Activated CD4-positive, CD25-positive, alpha-beta regulatory T cell (primary cell): ENCODE measurements at places on chromosomes 6 and 20.

DNA sequence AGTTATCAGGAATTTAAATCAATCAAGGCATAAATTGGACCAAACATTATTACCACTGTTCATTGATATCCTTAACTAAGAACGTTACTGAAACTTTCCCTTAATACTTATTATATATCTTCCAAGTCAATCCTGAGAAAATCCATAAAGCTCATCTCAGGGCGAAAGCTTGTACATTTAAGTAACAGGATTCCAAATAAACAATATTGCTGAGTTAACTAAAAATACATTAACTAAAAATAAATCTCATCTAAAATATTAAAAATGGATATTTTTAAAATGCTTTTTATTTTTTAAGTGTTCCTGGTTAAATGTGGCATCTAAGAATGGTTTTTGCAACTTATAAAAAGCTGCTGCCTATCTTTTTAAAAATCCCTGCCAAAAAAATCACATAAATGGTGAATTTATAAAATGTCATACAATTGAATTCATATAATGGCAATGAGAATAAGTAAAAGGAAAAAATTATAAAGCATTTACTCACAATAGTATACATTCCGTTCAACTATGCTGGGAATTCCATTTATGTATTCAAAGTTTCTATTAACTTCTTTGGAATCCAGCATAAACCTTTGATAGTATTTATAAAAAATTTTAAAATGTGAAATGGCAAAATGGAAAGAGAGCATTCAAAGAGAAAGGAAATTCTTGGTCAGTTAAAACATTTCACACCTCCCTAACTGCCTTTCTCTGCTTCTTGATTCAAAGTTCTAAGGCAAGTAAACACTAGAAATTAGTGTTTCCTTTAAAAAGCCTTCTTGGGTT lies 20.8 kb upstream of the GMDS start:
- no peak for DNase-seq

GRCh38 chr20:55515832-55516231 lies 489.5 kb downstream of the CBLN4 start:
- no peak for DNase-seq

DNA sequence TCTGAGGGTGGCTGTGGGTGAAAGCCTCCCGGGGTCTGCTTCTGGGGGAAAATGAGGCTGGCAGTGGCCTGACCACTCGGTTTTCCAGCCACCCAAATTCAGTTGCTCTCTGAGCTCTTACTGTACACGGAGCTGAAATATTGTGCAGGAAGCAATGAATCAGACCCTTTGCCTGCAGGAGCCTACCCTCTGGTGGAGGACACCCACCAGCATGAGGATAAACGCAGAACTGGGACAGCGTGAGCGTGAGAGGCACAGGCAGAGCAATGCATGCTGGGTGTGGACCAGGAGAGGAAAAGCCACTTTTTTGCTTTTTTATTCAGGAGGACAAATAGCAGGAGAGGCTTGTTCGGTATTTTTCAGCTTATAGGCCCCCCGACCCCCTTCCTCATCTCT lies 298.0 kb downstream of the QKI start:
- DNase-seq = no peak

GRCh38 chr20:26208296-26209091 lies 511.8 kb upstream of the ZNF337 start:
- DNase-seq = peak; percentile 13

GRCh38 chr6:52976591-52977035 lies 18.5 kb downstream of the GSTA4 start:
- DNase-seq = no peak

DNA sequence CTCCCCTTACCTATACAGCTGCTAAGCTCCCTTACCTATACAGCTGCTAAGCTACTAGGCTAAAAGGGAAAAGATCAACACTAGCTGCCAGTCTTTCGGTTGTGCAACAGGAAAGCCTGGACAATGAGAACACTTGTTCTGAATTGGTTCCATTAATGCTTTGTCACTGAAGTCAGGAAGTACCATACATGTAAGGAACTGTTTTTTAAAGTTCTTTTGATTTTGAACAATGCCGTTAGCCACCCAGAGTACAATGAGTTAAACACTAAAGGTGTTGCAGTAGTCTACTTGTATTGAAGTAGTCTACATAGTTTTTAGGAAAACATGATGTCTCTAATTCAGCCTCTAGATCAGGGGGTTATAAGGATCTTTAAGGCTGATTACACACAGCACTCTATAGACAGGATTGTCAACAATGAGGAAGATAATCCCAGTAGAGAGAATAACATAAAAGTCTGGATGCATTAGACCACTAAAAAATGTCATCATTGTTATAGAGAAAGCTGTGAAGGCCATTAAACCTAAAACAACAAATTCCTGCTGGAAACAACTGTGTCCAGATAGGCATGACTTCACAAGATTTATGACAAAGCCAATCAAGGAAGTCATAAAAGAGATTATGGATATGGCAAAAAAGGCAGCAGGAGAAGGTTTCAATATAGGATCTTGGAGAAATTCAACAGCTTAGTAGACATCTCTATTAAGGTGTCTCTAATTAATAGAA lies 306.3 kb downstream of the PHF3 start:
- no peak for DNase-seq

DNA sequence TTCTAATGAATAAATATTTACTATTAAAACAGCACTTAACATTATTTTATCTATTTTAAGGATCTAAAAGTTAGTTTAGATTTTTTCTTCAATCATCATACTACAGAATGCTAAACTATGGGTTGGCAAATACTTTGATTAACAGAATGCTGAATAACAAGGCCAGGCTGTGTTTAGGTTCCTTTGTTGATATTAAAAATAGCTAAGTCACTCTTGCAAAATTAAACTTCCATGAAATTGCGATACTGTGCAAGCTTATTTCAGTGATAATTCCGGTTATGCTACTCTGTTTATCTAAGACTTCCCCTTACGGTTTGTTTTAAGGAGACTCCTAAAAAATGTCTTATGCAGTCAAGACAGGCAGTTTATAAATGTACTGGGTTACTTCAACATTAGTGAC lies 2.8 kb downstream of the RNF24 start:
- no peak for DNase-seq
